Activated CD4-positive, alpha-beta T cell treated with anti-CD3 and anti-CD28 coated beads for 1 hour (primary cell): ENCODE measurements at places on chromosomes 2 and 18.

- DNase-seq: no peak
These were observed 137.9 kb downstream of the RTN4 start for GRCh38 chr2:54912305-54912704.

DNA sequence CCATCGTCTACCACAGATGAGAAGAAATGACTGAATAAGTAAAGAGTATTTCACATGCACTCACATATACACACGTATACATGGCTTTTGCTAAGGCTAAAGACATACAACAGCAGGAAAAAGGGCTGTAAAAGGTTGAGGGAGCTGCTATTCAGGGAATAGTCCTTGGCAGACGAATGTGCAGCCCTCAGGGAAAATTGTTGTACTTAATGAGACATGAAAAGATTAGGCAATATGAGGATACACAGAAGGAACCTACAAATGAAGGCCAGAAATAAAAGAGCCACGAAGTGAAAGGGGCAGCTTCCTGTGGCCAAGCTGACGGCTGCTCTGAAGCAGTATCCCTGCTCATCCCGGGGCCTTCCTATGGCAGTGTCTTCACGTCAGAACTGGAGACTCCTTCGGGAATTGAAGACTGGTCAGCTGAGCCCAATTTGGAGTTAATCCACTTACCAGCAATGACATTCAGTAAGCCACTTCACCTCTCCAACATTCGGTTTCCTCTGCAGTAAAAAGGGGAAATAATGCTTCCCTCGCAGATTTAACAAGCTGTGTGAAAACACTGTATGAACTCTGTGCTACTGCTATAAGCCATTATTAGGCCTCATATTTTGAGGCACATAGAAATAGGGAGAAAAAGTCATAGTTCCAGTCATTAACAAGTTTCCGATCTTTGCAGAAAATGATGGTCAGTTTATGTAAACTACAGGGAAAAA lies 221.8 kb downstream of the STK39 start:
- DNase-seq: no peak

GRCh38 chr2:50313656-50314055 lies 718.3 kb downstream of the NRXN1 start:
- DNase-seq: no peak

GRCh38 chr2:225670111-225670974 lies 270.8 kb downstream of the NYAP2 start:
- no peak for DNase-seq

DNA sequence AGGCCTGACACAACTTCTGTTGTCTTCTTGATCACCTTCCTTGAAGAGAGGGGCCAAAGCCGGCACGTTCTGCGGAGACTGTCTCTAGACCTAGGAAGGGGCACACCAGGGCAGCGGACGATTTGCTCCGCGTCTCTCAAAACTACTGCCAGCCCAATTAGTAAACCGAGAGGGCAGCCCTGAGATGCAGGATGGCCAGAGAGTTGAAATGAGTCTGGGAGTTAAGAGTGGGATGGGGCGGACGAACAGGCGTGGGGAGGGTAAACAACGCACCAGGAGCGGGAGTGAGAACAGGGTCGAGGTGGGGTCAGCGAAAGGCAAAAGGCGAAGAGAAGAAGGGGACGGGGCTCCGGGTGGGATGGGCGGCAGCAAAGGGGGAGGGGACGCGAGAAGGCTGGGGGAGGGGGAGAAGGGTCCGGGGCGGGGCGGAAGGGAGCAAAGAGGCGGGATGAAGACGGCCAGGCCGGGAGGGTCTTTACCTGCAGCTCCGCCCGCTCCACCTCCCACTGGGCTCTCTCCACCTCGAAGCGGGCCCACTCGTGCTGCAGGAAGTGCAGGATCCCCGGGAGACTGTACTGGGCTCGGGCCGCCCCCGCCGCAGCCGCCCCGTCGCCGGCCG lies 476 bp downstream of the STRN start:
- no peak for DNase-seq
